Tibial artery (tissue), 4 donors: ENCODE measurements at places on chromosomes 3 and 15.

- no peak for DNase-seq
These were observed 172.3 kb upstream of the PRICKLE2 start for GRCh38 chr3:64397573-64397972.

DNA sequence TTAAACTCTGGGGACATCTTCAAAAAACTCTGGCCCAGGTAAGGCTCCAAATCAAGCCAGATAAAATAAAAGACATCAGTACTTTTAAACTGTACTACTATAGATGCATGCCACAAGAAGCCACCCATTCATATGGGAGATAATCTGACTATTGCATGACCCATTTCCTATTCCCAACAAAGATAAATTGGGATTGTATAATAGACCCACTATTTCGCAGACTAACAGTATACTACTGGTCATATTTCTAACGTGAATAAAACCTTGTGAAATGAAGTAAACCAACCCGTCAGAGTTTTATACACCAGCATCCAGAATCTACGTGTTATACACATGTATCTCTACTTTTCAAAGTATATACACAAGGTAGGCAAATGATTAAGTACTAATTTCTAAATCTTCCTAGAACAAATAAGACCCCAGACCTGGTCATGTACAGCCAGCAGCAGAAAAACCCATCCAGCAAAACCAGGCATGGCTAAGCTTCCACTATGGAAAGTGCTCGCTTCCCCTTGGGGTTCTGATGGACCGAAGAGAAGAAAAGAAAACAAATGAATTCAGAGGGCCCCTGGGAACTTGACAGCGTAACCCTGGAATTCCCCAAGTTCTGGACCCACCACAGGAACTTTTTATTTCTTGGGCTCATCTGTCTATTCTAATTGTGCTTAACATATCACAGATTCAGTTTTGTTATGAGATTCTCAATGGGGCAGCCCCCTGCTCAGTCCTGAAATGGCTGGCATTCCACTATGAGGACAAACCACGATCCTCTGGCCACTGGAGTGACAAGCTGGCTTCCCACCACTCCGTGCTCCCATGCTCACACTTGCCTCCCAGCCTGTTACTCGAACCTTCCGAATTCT, 69.1 kb downstream of the MB21D2 start:
- DNase-seq, result no peak

DNA sequence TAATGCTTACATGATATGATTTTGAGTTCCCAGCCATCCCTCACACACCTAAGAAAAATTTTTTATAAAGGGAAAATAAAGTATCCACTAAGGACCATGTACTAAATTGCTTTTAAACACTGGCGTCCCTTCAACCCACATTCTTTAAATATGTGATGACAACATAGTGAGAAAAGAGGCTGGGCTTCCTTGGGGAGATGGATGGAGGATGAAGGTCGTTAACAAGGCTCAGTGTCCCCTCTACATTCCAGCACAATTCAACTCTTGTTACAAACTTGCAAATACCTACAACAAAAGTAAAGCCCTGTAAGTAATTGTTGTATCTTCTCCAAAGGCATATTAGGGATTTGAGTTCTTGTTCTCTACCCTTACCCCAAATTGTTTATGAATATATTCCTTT, 87.2 kb upstream of the SLC4A7 start:
- DNase-seq, result no peak

- DNase-seq, result no peak
These were observed 631.5 kb downstream of the PYDC2 start for GRCh38 chr3:192092388-192093005.

DNA sequence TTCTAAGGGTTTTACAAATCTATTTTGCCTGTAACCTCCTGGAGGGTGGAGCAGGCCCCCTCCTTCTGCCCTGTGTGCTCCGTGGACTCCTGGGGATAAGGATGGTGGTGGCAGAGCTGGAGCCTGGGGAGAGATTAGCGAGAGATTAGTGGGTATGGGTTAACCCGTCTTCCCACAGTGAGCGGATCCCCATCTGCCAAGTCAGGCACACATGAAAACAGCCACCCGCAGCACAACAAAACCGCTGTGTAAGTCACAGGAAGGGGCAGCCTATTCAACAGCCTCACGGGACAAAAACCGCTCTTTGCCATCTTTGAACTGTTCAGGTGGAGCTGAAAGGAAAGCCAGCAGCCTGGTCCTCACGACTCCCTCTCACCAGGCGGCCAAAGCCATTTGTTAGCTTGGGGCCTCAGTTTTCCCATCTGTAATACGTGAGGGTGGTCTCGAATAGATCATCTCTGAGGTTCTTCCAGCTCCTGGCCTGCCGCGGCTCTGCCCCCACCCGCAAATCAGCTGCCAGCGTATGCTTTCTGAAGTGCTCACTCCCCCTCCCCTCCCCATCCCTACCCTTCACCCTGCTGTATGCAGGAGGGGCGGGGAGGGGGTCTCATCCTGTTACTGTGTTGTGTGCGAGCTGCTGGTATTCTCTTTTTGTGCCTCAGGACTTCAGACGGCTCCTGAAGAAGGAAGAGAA, 43.6 kb downstream of the PDIA5 start:
- DNase-seq, result no peak
